ENCODE measurements at places on chromosomes 11 and 22.
A peak's percentile ranks its signal among the peaks of the same experiment; 100 is the strongest.

GRCh38 chr22:40310081-40310767, 36.1 kb upstream of the ADSL start:
- DNase-seq, result no peak

GRCh38 chr11:76615950-76616349, 54.6 kb downstream of the LRRC32 start:
- no peak for DNase-seq

- no peak for DNase-seq
Observed at GRCh38 chr11:132475026-132475425, 1057.3 kb downstream of the OPCML start.

DNA sequence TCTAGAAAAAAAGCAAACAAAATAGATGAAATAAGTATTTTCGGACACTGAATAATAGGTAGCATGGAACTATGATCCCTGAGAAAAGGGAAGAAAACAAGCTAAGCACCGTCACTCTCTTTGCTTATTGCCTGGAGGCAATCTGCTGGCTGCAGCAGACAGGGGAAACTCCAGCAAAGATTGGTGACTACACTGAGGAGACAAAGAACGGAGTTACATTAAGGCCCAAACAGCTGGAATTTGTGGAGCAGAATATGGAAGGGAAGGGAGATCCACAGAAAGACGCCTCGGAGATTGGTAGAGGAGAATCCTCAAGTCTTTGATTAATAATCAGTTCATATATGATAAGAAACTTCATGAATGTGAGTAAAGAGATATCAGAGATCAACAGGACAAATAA, 150.2 kb downstream of the TYR start:
- no peak for DNase-seq

DNA sequence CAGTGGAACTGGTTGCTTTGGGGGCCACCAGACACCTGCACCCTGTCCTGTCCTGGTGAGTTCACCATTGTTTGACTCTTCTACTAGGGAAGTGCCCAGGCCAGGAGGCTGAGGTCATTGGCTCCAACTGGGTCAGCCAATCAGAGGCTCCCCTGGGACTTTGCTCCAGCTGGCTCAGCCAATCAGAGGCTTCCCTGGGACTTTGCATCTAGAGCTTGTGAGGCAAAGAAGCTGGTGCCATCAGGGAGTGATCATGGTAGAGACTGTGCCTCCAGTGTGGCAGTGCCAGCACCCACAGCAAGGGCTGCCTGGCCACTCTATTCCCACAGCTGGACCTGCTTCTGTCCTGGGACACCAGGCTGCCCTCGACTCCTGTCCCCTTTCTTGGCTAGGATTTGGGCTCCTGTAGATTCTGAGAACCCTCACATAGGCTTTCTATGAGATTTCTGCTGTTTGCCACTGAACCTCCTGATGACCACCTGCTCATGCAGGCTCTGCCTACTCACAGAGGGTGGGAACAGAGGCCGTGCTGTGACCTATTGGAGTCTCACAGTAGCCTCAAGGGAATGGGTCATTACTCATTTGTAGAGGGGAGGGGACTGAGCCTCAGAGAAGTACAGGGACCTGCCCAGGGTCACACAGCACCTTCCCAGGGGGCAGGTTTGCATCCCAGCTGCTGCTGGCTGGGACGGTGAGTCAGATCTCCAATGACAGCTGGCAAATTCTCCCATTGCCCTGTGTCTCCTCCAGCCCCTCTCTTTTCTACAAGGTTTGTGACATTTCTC, 59.2 kb upstream of the SHISAL1 start:
- DNase-seq, result no peak

DNA sequence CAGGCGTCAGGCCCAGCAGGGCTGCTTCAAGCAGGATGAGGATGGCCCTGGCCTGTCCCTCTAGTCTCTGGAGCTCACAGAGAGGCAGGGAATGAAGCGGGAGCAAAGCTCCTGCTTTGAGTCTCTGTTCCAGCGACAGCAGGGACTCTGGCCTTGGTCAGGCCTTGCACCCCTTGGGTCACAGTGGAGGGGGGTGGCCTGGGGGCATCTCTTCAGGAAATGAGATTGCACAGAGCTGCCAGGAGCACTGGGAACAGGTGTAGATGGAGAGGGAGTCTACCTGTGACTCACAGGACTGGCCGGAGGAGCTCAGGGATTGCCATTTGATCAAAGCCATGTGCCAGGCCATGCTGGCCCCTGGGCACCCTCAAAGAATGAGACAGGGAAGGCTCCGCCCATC, 1.6 kb downstream of the ANO1 start:
- no peak for DNase-seq

- no peak for DNase-seq
Observed at GRCh38 chr11:120385655-120386054, 49.4 kb downstream of the ARHGEF12 start.

- no peak for DNase-seq
Observed at GRCh38 chr11:75642402-75643113, 26.3 kb downstream of the MAP6 start.

GRCh38 chr11:78426845-78427244, 9.2 kb upstream of the GAB2 start:
- no peak for DNase-seq

GRCh38 chr11:134460881-134461280, 48.8 kb upstream of the B3GAT1 start:
- no peak for DNase-seq

DNA sequence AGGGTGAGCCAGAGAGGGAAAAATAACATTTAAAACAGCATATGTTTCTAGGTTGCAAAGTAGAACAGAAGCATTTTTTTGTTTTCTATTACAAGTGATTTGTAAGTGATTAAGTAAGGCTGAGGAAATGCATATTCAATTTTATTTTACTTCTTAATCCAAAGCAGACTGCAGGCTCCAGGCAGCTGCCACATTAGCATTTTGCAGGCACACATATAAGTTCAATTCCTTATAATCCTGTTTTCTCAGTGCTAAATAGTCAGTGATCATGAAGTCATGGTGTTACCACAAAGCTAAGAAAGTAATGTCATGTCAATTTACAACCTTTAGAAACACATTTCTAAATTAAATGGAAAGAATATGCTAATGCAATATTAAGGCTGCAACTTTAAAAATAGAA, 149.8 kb downstream of the CNTN5 start:
- DNase-seq, result no peak

GRCh38 chr11:11740836-11741235, 100.9 kb upstream of the USP47 start:
- DNase-seq, result no peak

GRCh38 chr11:36361472-36361871, 65.4 kb downstream of the PRR5L start:
- no peak for DNase-seq

GRCh38 chr22:34998921-34999320, 67.0 kb upstream of the ISX start:
- no peak for DNase-seq

- no peak for DNase-seq
Observed at GRCh38 chr11:126084608-126084912, 21.9 kb upstream of the CDON start.

DNA sequence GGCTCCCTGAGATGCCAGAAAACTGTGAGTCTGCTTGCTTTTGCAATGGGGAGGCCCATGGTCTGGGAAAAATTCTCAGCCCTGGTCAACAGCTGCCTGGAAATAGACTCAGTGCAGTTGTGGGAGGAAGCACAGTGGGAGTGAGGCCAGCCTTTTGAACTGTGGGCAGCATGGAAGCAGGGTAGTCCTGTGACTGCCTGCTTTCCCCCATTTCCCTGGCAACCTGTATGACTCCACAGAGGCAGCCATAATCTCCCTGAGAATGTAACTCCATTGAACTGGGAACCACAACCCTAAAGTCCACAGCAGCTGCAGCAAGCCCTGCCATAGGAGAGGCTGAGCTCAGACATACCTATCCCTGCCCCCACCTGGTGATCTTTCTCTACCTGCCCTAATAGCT, 494.6 kb upstream of the FAT3 start:
- DNase-seq, result no peak

DNA sequence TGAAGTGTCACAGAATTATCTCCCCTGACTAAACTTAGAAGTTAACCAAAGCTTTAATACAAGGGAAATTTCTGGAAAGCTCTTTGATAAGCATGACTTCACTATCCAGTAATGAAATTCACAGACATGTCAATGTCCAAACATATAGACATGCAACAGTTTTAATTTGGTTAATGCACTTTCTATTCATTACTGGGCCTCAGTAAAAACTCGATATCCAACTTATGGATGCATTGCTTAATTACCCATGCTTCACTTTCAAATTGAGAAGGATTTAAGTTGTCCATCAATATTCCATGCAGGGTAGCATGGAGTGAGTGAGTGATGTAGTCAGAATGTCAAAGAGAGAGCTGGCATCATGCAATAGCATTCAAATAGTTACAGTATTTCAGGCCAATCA, 197.5 kb downstream of the CADM1 start:
- DNase-seq, result no peak

DNA sequence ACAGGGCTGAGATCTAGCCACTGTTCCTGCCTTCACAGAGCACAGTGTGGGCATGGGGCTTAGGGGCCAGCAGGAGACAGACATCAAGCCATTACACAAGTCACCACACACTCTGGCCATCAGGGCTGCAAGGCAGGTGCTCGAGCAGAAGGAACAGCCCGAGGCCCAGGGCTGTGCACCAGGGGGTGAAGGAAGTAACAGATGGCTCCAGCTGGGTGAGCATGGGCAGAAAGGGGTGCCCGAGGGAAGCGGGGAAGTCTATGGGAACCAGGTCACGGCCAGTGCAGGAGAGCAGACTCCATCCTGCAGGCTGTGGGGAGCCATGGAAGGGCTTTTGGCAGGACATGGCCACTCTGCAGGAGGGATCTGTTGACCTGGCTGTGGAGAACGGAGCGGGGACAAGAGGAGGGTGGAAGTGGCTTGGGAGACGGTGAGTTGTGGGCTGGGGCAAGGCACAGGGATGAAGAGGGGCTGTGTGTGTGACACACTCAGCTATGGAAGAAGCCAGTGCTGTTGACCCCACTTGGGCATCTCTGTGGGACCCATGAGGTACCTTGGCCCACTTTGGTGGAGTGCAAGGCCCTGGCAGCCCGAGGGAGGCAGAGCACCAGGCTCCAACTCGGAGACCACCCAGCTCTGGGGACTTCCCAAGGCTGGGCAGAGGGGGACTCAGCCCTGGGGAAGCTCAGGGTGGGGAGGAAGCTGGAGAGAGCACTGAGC, 3.6 kb downstream of the C11orf68 start:
- no peak for DNase-seq

- DNase-seq, result no peak
Observed at GRCh38 chr11:128720522-128720985, 26.7 kb downstream of the FLI1 start.

- no peak for DNase-seq
Observed at GRCh38 chr11:44889266-44889665, 61.4 kb downstream of the TP53I11 start.

- peak; percentile 12 for DNase-seq
Observed at GRCh38 chr11:86608251-86608799, 64.1 kb downstream of the ME3 start.

DNA sequence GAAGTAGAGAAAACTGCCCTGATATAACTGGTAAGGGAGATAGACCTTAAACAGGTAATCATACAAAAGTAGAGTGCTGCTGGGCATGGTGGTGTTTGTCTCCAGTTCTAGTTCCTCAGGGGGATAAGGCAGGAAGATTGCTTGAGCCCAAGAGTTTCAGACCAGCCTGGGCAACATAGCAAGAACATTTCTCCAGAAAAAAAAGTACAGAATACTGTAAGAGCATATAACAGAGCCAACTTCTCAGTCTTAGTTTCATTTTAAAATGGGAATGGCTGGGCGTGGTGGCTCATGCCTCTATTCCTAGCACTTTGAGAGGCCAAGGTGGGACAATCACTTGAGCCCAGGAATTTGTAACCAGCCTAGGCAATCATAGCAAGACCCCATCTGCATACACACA, 4.5 kb upstream of the RHOG start:
- DNase-seq, result no peak

DNA sequence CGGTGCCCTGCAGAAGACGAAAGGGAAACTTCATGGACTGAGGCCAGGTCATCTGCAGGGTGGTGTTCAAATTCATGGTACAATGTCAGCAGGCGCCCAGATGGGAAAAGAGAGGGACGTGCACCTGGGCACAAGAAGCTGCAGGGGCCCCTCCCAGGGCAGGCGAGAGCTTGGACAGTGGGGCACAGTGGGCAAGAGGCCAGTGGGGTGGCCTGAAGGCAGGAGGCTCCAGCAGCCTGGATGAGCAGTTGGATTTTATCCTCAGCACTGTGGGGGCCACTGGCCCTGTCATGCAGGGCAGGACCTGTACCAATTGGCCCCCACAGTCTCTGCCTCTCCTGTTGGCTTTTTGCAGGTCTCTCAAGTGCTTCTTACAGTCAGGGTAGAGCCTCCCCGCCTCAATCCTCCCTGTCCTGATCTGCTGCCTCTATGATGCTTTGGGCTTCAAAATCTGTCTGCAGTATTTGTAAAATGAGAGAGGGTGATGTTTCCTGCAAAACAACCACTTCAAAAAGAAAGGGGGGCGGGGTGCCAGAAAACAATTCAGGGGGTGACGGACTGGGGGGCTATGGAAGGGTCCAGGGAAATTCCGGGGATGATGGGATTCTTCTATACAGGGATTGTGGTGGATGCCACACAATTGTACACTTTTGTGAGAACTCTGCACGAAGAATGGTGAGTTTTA, 1.7 kb upstream of the BID start:
- no peak for DNase-seq

GRCh38 chr11:94329501-94329900, 25.1 kb downstream of the IZUMO1R start:
- DNase-seq, result no peak

- DNase-seq, result no peak
Observed at GRCh38 chr22:41876275-41876674, 38.6 kb downstream of the SHISA8 start.

- no peak for DNase-seq
Observed at GRCh38 chr11:104876324-104876723, 21.9 kb downstream of the CASP12 start.

DNA sequence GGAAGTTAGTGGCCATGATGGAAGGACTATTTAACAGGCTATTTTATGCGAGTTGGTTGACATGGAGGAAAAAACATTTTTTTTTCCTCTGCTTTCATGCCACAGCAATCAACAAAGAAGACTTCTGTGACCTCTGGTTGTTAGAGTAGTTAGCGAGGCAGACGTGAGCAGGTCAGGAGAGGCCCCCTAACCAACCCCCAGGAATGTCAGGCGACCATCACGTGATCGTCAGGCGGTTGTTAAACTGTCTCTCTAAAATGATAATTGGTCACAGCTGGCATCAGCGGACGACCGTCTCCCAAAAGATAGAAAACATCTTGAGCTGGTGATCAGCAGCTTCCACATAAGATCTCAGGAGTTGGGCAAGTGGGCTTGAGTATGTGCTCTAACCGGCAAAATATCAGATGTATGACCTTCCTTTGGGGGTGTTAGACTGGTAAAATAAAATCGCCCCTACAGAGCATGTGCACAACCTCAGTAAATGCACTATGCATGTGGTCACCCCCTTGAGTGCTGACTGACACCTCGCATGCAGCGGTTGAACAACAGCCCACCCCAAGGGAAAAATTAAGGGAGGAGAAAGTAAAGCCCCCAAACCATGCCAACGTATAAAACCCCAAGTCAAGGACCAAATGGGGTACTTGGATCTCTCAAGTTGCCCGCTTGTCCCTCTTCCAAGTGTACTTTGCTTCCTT, 20.9 kb upstream of the NARS2 start:
- DNase-seq, result no peak

- no peak for DNase-seq
Observed at GRCh38 chr22:30903876-30904460, 64.6 kb downstream of the MORC2 start.

GRCh38 chr11:61429346-61429690, 457 bp downstream of the CPSF7 start:
- peak; percentile 63 for DNase-seq

GRCh38 chr11:73381589-73381988, 5.4 kb downstream of the RELT start:
- DNase-seq, result no peak

GRCh38 chr22:49824185-49824925, 3.3 kb downstream of the BRD1 start:
- DNase-seq, result no peak
